Activated CD4-positive, alpha-beta memory T cell treated with anti-CD3 and anti-CD28 coated beads, Interleukin-2, amount 10 ng/mL, durations not matched to agents 7 days and 5 days (primary cell): ENCODE measurements at places on chromosomes 11 and 22.

DNA sequence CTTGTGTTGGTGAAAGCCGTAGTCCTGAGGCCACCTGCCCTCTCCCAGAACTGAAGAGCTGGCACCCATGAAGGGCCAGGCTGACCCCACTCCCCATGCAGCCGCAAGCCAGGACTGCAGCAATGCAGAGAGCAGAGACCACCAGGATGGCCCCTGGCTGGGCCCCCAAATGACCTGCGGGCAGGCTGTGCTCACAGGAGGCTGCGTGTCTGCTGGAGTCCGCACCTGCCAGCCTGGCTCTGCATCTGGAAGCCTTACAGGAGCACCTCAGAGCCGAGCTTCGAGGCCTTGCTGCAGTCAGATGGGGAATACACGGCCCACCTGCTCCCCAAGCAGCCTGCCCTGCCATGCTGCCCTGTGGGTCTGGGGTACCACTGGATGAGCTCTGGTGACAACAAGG, 1336.8 kb downstream of the TBC1D22A start:
- no peak overlapping the region for H3K4me3 ChIP-seq
- peaks cover 39% of the 10 kb centered on the region for H3K4me1 ChIP-seq
- H3K36me3 ChIP-seq, result peaks cover 5% of the 10 kb centered on the region
- peak overlapping the region; percentile 93 for H3K27ac ChIP-seq

DNA sequence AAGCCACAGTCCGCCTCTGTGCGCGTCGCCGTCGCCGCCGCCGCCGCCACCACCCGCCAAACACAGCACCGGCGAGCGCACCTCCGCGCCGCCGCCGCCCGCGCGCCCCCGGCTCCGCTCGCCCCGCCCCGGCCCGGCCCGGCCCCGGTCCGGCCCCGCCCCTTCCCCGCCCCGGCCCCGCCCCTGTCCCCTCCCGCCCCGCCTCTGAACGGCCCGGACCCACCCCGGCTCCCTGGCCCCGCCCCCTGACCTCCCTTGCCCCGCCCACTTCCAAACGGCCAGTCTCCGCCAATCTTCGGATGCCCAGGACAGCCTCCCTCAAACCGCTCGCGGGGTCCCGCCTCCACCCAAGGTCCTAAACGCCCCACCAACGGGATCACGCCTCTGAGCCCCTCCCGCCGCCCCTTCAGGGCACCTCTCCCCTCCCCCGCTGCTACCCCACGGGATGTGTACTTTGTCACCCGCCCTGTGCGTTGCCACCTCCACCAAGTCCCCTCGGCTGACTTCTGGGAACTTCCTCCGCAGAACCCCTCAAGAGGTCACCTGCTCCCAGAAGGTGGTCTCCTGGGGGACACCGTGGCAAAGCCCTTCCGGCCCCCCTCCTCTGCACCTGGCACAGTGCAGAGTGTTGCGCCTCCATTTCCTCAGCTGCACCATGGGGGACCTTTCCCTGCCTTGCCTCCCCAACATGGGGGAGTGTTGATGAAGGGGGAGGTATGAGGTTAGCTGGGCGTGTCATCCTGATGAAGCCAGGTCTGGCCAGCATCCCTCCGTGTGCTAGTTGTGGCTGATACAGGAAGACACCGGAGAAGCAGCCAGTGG, at the start of gene KIAA0930:
Gene KIAA0930 (minus strand): TSS at position 85 of the 822 bp plus-strand sequence. CDS start 191 bp downstream, outside the sequence.
- H3K4me1 ChIP-seq, result peaks cover 29% of the 10 kb centered on the region
- H3K27me3 ChIP-seq, result no peaks in the 10 kb centered on the region
- H3K36me3 ChIP-seq, result peaks cover 4% of the 10 kb centered on the region
- peak within 1 kb of the TSS; percentile 88 for H3K4me3 ChIP-seq
- peak within 1 kb of the TSS; percentile 76 for H3K27ac ChIP-seq

DNA sequence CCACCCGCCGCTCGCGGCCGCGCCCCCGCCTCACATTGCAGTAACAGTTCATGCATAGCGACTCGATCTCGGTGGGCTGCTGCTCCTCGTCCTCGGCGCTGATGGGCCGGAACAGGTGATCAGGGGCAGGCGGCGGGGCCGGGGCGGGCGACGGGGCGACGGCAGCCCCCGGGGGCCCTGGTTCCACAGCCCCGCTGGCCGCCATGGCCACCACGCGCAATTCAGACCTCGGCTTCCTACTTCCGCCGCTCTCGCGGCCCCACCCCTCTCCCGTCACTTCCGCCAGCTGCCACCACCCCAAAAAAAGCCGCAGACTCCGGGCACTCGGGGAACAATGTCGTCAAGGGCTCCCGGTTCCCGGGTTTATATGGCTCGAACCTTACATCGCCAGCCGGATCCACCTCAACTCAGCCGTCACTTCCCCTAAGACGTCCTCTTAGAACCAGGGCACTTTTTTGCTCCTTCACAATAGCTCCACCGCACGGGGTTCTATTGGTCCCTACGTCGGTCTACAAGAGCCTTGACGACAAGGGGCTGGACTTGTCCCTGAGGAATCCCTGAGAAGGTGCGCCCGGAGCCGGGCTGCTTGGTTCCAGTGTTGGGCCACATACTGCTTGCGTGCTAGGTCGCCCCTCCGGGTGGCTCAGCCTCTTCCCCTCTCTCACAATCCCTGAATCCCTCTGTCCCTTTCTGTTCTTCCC, at the start of gene ZPR1:
Gene ZPR1 (minus strand): TSS at position 238 of the 701 bp plus-strand sequence. CDS start 33 bp downstream, at position 205.
- peaks cover 42% of the 10 kb centered on the region for H3K36me3 ChIP-seq
- H3K4me3 ChIP-seq, result peak within 1 kb of the TSS; percentile 91
- peak within 1 kb of the TSS; percentile 82 for H3K27ac ChIP-seq
- peaks cover 9% of the 10 kb centered on the region for H3K27me3 ChIP-seq

DNA sequence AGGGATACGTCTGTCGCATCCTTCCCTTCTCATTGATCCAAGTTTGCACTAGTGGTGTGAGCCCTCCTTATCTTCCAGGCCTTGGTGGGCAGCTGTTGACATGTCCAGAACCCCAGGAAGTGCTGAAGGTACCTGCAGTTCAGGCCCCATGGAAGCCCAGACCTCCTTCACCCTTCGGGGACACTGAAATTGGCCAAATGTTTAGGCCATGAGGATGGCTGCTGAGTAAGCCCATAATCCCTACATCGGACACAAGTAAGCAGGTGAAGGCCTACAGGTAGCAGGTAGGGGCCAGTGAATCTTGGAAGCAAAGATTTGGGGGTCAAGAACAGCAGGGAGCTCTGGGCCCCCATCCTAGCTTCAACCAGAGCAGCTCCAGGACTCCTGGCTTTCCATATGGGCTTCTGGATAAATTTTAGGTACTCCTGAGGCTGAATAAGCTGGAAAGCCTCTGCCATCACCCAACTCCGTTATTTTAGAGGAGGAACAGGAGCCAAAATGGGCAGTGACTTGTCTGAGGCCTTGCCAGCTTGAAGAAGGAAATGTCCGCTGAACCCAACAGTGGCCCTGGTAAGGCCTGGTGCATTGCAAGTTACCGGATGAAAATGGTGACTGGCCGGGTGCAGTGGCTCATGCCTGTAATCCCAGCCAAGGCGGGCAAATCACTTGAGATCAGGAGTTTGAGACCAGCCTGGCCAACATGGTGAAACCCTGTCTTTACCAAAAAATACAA, 45.2 kb downstream of the MORC2 start:
- H3K27ac ChIP-seq, result no peak overlapping the region
- peaks cover 30% of the 10 kb centered on the region for H3K36me3 ChIP-seq
- H3K4me3 ChIP-seq, result no peak overlapping the region
- DNase-seq, result no peak
- H3K4me1 ChIP-seq, result peaks cover 15% of the 10 kb centered on the region

- H3K27me3 ChIP-seq, result no peaks in the 10 kb centered on the region
- no peak overlapping the region for H3K4me3 ChIP-seq
- peaks cover 4% of the 10 kb centered on the region for H3K36me3 ChIP-seq
- no peak overlapping the region for H3K27ac ChIP-seq
- no peaks in the 10 kb centered on the region for H3K4me1 ChIP-seq
Measured at GRCh38 chr11:47051217-47051616, 114.7 kb downstream of the CSTPP1 start.

DNA sequence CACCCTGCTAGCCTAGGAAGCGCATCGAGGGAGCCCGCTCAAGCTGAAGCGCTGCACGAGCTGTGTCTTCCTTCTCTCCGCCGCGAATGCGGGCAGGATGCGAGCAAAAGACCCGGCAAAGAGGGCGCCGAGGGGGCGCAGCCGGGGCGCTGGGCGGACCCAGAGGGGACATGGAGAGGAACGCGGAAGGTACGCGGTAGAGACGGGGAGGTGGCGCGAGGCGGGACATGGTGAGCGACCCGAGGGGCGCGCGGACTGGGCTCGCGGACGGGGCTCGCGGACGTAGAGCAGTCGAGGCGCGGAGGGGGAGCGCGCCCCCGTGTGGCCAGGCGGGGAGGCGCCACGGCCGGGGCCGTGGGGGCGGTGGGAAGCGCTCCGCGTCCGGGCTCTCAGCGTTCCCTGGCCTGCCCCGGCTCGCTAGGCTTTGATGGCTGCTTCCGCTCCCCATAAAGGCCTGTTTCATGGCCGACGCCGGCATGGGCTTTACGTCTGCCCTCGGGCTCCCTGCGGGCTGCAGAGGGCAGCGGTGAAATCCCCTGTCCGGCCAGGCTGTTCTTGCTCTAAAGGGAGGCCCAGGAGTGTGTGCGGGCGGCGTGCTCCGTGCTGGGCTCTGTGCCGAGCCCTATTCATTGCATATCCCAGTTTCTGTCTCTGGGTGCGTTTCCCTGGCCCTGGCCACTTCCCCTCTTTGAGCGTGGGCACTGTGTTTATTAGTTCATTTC, 31.2 kb upstream of the TRIM29 start:
- peak; percentile 42 for DNase-seq
- peaks cover 3% of the 10 kb centered on the region for H3K4me1 ChIP-seq
- no peak overlapping the region for H3K27ac ChIP-seq
- H3K36me3 ChIP-seq, result no peaks in the 10 kb centered on the region
- H3K27me3 ChIP-seq, result peaks cover 70% of the 10 kb centered on the region
- H3K4me3 ChIP-seq, result peak overlapping the region; percentile 47

DNA sequence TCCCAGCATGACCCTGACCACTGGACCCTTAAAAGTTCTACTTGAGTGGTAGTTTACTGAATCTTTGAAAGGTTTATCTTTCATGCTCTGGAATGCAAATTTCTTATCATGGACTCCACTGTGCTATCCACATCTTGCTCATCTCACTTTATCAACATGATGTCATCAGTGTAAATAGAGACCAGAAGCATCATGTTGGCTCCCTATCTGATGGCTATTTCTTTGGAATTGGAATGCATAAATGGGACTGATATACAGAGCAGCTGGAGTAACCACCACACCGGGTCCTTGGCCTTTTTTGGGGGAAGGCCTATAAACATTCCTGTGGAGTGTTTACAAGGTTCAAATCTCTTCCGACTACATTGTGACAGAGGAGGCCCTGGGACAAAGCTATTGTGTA, 74.1 kb upstream of the CEP126 start:
- no peak overlapping the region for H3K27ac ChIP-seq
- no peaks in the 10 kb centered on the region for H3K36me3 ChIP-seq
- no peak overlapping the region for H3K4me3 ChIP-seq
- no peaks in the 10 kb centered on the region for H3K27me3 ChIP-seq
- no peak for DNase-seq

DNA sequence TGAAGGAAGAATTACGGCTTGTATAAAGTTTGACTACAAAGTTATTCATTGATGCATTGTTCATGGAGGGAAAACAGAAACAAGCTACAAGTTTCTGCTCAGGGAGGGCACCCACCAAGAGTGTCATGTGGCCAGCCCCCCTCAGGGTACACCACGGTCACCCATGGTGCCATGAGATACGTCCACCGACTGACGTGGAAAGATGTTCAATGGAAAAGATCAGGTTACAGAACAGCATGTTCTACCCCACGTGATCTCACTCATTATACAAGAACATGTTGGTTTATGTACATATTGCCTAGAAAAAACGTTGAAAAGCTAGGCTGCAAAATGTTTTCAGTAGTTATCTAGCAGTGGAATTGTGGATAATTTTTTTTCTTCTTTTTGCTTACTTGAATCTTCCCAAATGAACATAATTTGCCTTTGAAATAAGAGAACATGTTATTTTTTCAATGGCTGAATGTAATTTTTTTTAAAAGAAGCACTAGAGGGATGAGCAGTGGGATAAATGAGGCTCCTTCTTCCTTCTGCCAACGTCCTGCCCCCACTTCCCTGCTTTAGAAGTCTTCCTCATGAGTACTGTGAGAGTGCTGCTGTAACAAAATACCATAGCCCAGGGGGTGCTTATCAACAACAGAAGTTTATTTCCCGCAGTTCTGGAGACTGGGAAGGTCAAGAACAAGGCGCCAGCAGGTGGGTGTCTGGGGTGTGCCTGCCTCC, 22.5 kb downstream of the RCN1 start:
- no peaks in the 10 kb centered on the region for H3K4me1 ChIP-seq
- H3K27me3 ChIP-seq, result peaks cover 9% of the 10 kb centered on the region
- H3K27ac ChIP-seq, result no peak overlapping the region
- H3K4me3 ChIP-seq, result no peak overlapping the region

GRCh38 chr22:44158816-44159215, 21.9 kb upstream of the PARVG start:
- no peak overlapping the region for H3K27ac ChIP-seq
- H3K4me1 ChIP-seq, result no peaks in the 10 kb centered on the region
- H3K36me3 ChIP-seq, result no peaks in the 10 kb centered on the region
- no peaks in the 10 kb centered on the region for H3K27me3 ChIP-seq
- DNase-seq, result no peak
- H3K4me3 ChIP-seq, result no peak overlapping the region

- H3K27me3 ChIP-seq, result no peaks in the 10 kb centered on the region
- no peak for DNase-seq
- H3K4me1 ChIP-seq, result no peaks in the 10 kb centered on the region
- H3K27ac ChIP-seq, result no peak overlapping the region
Measured at GRCh38 chr22:49586244-49586748, 241.4 kb downstream of the BRD1 start.

GRCh38 chr22:46121079-46121478, 29.2 kb upstream of the PPARA start:
- H3K4me3 ChIP-seq, result no peak overlapping the region
- peaks cover 3% of the 10 kb centered on the region for H3K4me1 ChIP-seq
- no peak for DNase-seq
- H3K27me3 ChIP-seq, result no peaks in the 10 kb centered on the region

GRCh38 chr11:121936370-121936769, 179.6 kb downstream of the BLID start:
- no peak overlapping the region for H3K4me3 ChIP-seq
- H3K27me3 ChIP-seq, result no peaks in the 10 kb centered on the region
- no peaks in the 10 kb centered on the region for H3K4me1 ChIP-seq
- H3K36me3 ChIP-seq, result no peaks in the 10 kb centered on the region
- no peak for DNase-seq

DNA sequence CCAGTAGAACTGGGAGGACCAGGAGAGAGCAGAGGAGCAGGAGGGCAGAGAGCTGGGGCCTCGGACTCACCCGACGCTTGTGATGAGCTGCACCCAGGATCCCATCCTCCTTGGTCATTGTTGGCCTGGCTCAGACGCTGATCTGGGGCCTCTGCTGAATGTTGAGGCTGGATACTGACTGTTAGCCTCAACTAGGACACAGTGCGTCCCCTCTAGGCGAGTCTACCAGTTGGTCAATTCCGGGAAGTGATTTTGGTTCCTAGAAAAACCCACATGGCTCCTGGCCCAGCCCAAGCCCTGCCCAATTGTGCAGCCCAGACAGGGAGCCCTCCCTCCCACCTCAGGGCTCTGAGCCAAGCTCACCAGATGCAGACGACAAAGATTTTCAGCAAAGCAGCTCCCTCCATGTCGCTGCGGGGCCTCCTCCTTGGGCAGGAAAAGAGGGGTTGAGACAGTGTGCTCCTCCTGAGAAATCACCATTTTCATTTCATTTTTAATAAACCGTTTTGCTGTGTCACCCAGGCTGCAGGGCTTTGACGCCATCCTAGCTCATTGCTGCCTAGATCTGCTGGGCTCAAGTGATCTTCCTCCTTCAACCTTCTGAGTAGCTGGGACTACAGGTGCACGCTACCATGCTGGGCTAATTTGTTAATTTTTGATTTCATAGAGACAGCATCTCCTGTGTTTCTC, at the start of gene APOL4:
Gene APOL4 (minus strand): TSS at position 180 of the 690 bp plus-strand sequence. CDS start 75 bp downstream, at position 105.
- peak; percentile 34 for DNase-seq
- peaks cover 61% of the 10 kb centered on the region for H3K4me1 ChIP-seq
- peak within 1 kb of the TSS; percentile 60 for H3K4me3 ChIP-seq
- peak within 1 kb of the TSS; percentile 63 for H3K27ac ChIP-seq

- no peaks in the 10 kb centered on the region for H3K36me3 ChIP-seq
- H3K27me3 ChIP-seq, result peaks cover 14% of the 10 kb centered on the region
- H3K4me1 ChIP-seq, result no peaks in the 10 kb centered on the region
- no peak overlapping the region for H3K27ac ChIP-seq
- DNase-seq, result no peak
Measured at GRCh38 chr11:111101881-111102280, 143.6 kb upstream of the POU2AF2 start.
